ENCODE measurements at places on chromosomes 13 and 19. TPM values are rescaled to one million over a fixed set of nuclear protein-coding genes. Genes with fewer than 3 reads are reported as not detected.
A peak's percentile ranks its signal among the peaks of the same experiment; 100 is the strongest.

The FFAR2 gene
- 0.22 TPM for total RNA-seq

The SIAH3 gene
- total RNA-seq: not detected

The PABPC3 gene
- 0.64 TPM for total RNA-seq

The GPC6 gene
- total RNA-seq: 2.3 TPM

- H3K36me3 ChIP-seq: no peaks in the 10 kb centered on the region
- no peak overlapping the region for H3K27ac ChIP-seq
- no peaks in the 10 kb centered on the region for H3K4me1 ChIP-seq
- no peak for DNase-seq
- H3K4me3 ChIP-seq: no peak overlapping the region
Measured at GRCh38 chr19:2511991-2512390, 36.1 kb downstream of the GADD45B start.

GRCh38 chr19:49936549-49936948 lies 7.2 kb upstream of the NUP62 start:
- H3K27me3 ChIP-seq: no peaks in the 10 kb centered on the region
- DNase-seq: no peak
- no peak overlapping the region for H3K4me3 ChIP-seq
- H3K36me3 ChIP-seq: no peaks in the 10 kb centered on the region
- H3K27ac ChIP-seq: no peak overlapping the region

- H3K36me3 ChIP-seq: no peaks in the 10 kb centered on the region
- H3K27ac ChIP-seq: no peak overlapping the region
- H3K4me1 ChIP-seq: no peaks in the 10 kb centered on the region
- DNase-seq: no peak
- H3K27me3 ChIP-seq: no peaks in the 10 kb centered on the region
- no peak overlapping the region for H3K4me3 ChIP-seq
Measured at GRCh38 chr19:14959263-14959662, 18.0 kb downstream of the OR7C2 start.

GRCh38 chr13:109211616-109212015 lies 574.8 kb downstream of the IRS2 start:
- no peaks in the 10 kb centered on the region for H3K27me3 ChIP-seq
- H3K27ac ChIP-seq: no peak overlapping the region
- H3K4me3 ChIP-seq: no peak overlapping the region
- no peaks in the 10 kb centered on the region for H3K36me3 ChIP-seq
- DNase-seq: no peak

DNA sequence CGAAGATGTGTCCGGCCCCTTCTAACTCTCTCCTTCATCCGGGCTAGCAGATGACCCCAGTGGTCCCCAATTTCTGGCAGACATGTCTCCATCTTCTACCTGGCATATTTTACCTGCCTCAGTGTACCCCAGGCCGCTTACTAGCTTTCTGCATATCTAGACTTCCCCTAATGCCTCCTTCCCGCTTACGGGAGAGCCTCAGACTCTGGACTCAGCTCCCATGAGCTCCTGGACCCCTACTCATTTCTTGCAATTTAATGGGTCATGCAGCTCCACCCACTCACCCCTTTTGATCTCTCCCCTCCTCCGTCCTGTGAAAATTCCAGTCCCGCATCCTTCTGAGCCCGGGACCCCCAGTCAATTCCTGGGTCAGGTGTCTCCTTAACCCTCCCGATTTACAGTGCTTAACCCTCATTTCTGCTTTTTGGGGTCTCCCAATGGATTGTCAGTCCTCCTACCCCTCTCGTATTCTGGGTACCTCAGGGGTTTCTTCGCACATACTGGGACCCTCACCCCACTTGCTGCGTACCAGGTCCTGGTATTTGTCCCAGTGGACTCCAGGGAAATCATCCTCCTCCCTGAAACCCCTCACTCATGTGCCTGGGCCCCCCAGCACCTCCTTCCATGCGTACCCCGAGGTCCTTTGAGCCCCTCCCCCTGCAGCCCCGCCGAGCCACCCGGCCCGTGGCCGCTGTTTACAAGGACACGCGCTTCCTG lies 500 bp upstream of the JUNB start:
- H3K4me3 ChIP-seq: peak overlapping the region; percentile 90
- peak overlapping the region; percentile 100 for H3K27ac ChIP-seq
- DNase-seq: no peak
- H3K27me3 ChIP-seq: no peaks in the 10 kb centered on the region
- H3K36me3 ChIP-seq: no peaks in the 10 kb centered on the region
- peaks cover 29% of the 10 kb centered on the region for H3K4me1 ChIP-seq

- no peaks in the 10 kb centered on the region for H3K36me3 ChIP-seq
- H3K27ac ChIP-seq: no peak overlapping the region
- no peaks in the 10 kb centered on the region for H3K4me1 ChIP-seq
Measured at GRCh38 chr13:19838865-19839275, 24.6 kb downstream of the ZMYM5 start.

GRCh38 chr13:105798541-105798940 lies 736.9 kb downstream of the EFNB2 start:
- no peaks in the 10 kb centered on the region for H3K27me3 ChIP-seq
- H3K4me1 ChIP-seq: no peaks in the 10 kb centered on the region
- DNase-seq: no peak

DNA sequence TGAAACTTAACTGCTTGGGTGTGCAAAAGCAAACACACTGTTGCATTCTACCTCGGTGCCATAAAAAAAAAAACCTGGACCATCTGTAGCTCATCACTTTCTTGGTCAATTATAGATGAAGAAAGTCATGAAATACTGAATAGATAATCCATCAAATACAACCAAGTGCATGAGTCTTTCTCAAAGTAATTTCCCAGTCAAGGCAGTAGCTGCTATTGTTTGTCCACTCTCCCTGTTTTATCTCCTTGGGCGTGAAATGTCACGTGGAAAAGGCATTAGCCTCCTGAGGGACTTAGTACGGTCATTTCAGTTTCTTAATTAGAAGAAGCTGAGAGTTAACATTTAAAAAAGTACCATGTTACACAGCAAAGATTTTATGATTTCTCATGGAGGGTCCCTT lies 1697.9 kb downstream of the PCDH9 start:
- H3K27ac ChIP-seq: no peak overlapping the region
- no peak overlapping the region for H3K4me3 ChIP-seq
- no peaks in the 10 kb centered on the region for H3K27me3 ChIP-seq
- no peaks in the 10 kb centered on the region for H3K4me1 ChIP-seq
- H3K36me3 ChIP-seq: no peaks in the 10 kb centered on the region

- H3K4me1 ChIP-seq: no peaks in the 10 kb centered on the region
- H3K27me3 ChIP-seq: no peaks in the 10 kb centered on the region
- H3K36me3 ChIP-seq: no peaks in the 10 kb centered on the region
- DNase-seq: no peak
Measured at GRCh38 chr19:36084231-36085009, 26.5 kb upstream of the OVOL3 start.

DNA sequence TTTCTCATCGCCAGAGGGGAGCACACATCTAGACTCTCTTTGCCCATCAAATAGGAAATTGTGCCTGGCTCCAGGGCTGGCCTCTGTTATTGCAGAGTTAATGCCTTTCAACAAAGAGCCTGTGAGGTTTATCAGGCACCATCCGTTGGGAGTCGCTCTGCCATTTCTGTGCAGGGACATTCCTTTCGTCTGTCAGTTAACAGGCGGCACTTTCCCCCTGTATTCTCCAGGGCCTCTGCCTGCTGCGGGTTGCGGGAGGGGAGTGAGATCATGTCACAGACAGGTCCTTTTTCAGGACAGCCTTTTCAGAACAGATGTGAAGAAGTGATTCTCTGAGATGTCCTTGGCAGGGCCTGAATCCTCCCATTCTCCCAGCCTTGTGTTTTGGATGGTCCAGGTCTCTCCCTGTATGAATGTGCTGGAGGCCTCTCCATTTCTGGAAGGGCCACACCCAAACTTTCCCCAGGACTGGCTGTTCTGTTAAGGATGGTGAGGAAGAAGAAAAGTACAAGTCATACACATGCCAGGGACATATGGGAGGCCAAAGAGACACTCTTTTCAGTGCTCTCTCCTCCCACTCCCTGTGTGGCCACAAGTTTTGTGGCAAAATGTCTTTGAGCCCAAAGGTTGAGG lies 14.9 kb downstream of the SERP2 start:
- no peaks in the 10 kb centered on the region for H3K4me1 ChIP-seq
- no peak overlapping the region for H3K4me3 ChIP-seq
- no peaks in the 10 kb centered on the region for H3K36me3 ChIP-seq
- DNase-seq: no peak

DNA sequence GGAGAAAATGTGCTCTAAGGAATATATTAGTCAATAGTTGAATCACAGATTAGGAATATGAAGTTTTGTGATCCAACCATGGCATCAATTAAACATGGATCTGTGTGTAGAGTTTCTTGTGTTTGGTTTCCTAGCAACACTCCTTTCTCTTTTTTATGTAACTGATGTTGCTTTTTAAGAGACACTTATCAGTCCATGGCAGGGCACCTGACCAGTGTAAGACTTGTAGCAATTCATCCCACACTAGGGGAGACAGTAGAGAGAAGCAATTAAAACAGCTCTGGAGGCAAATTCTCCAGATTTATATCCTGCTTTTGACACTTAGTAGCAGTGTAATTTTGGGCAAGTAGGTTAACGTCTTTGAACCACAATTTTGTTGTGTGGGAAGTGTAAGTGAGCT lies 1229.0 kb downstream of the PCDH9 start:
- H3K36me3 ChIP-seq: no peaks in the 10 kb centered on the region
- no peaks in the 10 kb centered on the region for H3K4me1 ChIP-seq
- no peak for DNase-seq
- no peak overlapping the region for H3K27ac ChIP-seq
- no peak overlapping the region for H3K4me3 ChIP-seq

DNA sequence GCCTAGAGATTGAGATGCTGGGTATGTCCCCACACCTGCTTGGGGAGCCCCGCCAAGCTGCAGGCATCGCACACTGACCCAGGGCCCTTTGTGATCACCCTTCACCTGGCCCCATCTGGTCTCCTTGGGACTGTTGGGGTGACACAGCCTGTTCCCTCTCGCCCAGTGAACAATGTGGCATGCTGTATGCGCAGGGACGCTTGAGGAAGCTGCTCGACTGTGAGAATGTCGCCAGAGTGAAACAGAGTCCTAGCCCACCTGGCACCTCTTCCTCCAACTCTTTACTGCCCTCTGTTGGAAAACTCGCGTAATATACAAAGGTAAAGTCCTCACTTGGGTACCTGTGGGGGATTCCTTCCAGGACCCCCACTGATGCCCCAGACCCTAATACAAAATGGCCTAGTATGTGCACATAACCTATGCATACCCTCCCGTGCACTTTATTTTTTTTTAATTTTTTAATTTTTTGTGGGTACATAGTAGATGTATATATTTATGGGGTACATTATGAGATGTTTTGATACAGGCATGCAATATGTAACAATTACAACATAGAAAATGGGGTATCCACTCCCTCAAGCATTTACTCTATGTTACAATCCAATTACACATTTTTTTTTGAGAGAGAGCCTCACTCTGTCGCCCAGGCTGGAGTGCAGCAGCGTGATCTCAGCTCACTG lies 9.0 kb downstream of the BLOC1S3 start:
- DNase-seq: no peak
- H3K36me3 ChIP-seq: no peaks in the 10 kb centered on the region
- H3K4me3 ChIP-seq: no peak overlapping the region
- no peaks in the 10 kb centered on the region for H3K4me1 ChIP-seq
- no peak overlapping the region for H3K27ac ChIP-seq
- no peaks in the 10 kb centered on the region for H3K27me3 ChIP-seq

DNA sequence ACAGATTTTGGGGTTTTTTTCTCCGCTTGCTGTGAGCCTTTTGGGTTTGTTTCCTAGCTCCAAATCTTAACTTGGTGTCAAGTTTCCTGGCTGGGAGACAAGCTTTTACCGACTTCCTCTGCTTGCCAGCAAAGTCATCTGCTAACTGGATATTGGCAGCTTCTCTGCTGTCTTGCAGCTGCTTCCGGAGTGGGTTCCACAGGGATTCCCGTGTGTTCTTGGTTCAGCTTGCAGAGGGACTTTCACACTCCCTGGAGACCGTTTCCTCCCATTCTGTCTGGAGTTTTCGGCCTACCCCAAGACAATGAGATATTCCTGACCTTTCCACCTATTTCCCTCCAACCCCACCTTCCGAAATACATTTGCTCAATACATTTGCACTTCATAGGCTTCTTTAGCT lies 2.2 kb upstream of the COLGALT1 start:
- H3K27ac ChIP-seq: peak overlapping the region; percentile 37
- H3K27me3 ChIP-seq: no peaks in the 10 kb centered on the region
- H3K36me3 ChIP-seq: no peaks in the 10 kb centered on the region

GRCh38 chr19:53960886-53961285 lies 1.9 kb upstream of the CACNG8 start:
- H3K27me3 ChIP-seq: peaks cover 29% of the 10 kb centered on the region
- no peaks in the 10 kb centered on the region for H3K36me3 ChIP-seq
- no peak for DNase-seq
- no peak overlapping the region for H3K27ac ChIP-seq
- no peaks in the 10 kb centered on the region for H3K4me1 ChIP-seq

DNA sequence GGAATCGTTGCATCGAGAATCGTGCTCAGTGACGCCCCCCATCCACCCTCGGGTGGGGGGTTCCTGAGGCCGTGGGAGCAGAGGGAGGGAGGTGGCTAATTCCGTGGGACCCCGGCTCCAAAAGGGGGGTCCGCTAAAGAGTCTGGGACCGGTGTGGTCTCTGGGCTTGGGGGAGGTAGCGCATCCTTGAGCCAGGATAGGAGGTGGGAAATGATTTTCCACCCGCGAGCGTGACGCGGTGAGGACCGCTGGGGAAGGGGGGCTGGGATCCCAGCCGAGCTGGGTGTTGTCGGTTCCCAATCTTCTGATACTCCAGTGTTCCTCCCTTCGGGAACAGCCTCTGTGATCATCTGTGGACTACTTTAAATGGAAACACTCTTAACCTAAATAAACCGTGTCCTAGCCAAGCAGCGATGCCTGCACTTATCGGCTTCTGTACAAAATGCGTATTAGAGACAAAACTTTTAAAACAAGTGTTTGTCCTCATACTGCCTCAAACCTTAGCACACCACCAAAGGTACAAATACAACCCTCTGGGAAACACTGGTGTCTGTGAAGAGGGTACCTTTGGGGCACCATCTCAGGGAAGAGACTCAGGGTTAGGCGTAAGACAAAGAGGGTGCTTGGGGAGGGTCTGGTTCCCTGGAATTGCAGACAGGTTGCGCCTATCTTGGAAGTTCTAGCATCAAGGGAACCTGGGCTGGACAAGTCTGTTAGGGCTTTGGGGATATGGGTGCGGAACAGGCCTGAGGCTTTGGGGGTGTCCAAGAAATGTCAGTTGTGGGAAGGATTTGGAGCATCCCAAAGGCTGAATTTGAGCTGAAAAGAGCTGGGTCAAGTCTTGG lies 16.0 kb downstream of the KCNC3 start:
- H3K4me1 ChIP-seq: no peaks in the 10 kb centered on the region
- no peak overlapping the region for H3K27ac ChIP-seq
- H3K27me3 ChIP-seq: peaks cover 11% of the 10 kb centered on the region
- H3K4me3 ChIP-seq: no peak overlapping the region
- no peak for DNase-seq

- no peaks in the 10 kb centered on the region for H3K27me3 ChIP-seq
- no peaks in the 10 kb centered on the region for H3K36me3 ChIP-seq
- no peaks in the 10 kb centered on the region for H3K4me1 ChIP-seq
- no peak for DNase-seq
Measured at GRCh38 chr19:56191115-56191514, 6.5 kb downstream of the ZSCAN5B start.

- no peaks in the 10 kb centered on the region for H3K27me3 ChIP-seq
- no peak overlapping the region for H3K4me3 ChIP-seq
- no peak overlapping the region for H3K27ac ChIP-seq
- H3K4me1 ChIP-seq: no peaks in the 10 kb centered on the region
- no peaks in the 10 kb centered on the region for H3K36me3 ChIP-seq
Measured at GRCh38 chr13:44399074-44399473, 25.4 kb downstream of the SERP2 start.

GRCh38 chr13:88925954-88926353 lies 1254.8 kb downstream of the SLITRK5 start:
- no peak overlapping the region for H3K27ac ChIP-seq
- no peak for DNase-seq
- no peaks in the 10 kb centered on the region for H3K36me3 ChIP-seq
